Activated T-cell treated with anti-CD3 and anti-CD28 coated beads, Interleukin-2, amount 50 U/mL, for 24 hours (primary cell): ENCODE measurements at places on chromosomes 7 and 10.

DNA sequence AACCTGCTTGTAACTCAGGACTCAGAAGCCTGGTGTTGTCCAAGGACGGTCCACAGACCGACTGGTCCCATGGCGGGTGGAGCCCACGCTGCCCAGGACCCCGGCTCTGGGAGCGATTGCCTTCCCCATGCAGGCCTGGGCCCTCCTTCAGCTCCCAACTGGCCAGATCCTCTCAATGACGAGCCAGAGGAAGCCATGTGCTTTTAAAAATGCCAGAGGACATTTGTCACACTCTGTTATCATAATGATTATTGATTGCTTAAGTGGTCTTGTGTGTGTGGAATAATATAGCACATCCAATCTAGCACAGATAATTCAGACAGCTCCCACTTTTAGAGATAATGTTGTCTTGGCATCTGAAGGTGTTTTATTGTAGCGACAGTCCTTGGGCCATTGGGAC is 22.6 kb upstream of the OGDHL start:
- no peak for DNase-seq

DNA sequence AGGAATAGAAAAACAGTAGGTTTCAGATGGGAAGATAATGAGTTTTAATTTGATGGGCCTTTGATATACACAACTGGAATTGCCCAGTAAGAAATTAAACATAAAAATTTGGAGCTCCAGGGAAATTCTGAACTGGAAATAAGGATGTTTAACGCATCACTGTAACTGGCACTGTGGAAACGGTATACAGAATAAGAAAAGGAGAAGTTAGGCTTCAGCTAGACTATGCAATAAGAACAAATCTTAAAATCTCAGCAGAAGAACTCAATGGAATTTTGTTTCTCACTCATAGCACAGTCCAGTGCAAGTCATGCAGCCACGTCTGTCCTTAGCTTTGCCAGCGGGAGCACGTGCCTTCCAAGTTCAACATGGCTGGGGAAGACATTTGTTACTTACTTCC is 52.9 kb upstream of the FGL2 start:
- DNase-seq, result no peak

- no peak for DNase-seq
These were observed 339.1 kb downstream of the ATRNL1 start for GRCh38 chr10:115432188-115432819.

DNA sequence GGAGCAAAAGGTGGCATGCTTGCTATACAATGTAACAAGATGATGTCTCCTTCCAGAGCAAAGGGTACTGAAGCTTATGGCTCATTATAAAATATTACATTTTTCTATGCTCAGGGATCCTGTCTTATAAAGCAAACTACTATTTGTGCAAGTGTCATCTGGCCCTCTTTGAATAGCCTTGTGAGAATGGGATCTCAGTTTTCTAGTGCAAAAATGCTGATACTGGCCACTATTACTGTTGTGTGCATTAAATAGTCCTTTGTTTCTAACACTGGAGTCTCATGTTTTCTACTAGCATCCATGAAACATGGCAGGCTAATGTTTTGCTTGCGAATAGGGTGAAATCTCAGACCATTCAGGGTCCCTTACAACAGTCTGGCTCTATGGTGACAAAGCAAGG is 823.0 kb downstream of the REEP3 start:
- DNase-seq, result no peak

DNA sequence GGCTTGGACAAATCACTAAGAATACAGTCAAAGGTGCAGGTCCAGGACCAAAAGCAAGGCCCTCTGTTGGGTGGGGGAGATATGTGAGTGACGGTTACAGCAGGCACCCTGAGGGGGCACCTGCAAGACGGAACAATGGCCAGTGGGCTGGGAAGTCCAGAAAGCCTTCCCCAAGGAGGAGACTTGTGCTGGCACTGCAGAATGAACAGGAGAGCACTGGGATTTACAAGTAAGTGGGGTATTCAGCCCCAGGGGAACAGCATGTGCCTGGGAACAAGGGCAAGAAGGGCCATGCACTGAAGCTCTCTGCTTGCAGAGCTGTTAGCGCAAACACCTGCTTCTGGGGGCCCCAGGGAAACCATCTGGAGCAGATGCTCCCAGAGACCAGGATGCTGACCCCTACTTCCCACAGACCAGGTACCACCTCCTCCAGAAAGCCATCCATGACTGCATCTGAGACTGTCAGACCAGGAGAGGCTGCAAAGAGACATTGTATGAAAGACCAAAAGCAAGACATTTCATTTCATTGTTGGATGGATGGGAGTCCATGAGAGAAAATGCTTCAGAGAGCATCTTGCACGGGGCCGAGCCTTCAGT is 24.6 kb upstream of the ZMIZ1 start:
- DNase-seq, result peak; percentile 11

DNA sequence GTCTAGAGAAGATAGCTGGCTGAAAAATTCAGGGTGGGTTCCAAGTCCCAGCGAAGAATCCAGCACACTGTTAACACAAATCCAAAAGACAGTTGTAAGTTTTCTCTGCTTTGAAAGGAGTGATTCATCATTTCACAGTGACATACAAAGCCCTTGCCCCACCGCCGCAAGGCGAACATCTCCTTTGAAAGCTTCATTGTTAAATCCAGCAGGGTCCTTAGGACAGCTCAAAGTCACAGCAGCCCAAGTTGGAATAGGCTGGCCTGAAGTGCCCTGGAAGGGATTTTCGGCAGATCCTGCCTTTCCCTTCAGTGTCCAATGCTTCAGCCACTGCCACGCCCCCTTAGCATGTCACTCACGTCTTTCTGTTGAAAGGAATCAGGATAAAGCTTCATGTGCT is 526.1 kb downstream of the CALN1 start:
- DNase-seq, result no peak

- no peak for DNase-seq
These were observed 68.3 kb upstream of the SMNDC1 start for GRCh38 chr10:110373059-110373458.

GRCh38 chr10:58546722-58547445 is 34.2 kb downstream of the BICC1 start:
- no peak for DNase-seq

DNA sequence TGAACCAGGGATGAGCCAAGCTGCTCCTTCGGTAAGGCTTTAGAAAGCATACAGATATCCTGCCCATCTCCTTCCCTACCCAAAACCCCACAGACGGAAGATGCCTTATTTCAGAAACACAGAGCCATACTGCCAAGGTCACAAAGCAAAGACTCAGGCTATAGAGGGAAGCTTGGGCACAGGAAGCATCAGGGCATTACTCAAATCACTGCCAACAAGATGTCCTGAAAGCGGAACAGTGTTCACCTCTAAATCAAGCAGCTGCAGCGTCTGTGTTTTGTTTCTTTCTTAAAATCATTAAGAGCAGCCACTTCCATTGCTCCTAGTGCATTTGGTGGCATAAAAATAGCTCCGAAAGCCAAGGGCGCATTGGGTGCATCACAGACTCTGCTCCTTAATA is 307.3 kb downstream of the SORCS1 start:
- no peak for DNase-seq

DNA sequence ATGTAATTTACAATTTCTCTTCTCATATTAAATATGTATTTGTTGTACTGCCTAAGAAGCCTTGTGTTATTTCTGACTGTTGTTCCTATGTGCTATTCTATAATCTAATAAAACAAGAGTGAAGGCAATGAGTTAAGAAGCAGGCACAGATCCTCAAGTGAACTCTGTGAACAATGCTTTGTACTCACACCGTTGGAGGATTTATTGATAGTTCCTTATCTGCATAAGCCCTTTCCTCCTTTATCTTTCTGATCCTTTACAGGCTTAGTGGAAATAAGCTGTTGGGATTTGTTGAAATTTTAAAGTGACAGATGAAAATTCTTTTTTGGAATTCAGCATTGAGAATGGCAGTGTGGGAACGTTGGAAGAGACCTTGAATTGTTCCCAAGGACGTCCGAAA is 329.6 kb upstream of the NPVF start:
- no peak for DNase-seq

DNA sequence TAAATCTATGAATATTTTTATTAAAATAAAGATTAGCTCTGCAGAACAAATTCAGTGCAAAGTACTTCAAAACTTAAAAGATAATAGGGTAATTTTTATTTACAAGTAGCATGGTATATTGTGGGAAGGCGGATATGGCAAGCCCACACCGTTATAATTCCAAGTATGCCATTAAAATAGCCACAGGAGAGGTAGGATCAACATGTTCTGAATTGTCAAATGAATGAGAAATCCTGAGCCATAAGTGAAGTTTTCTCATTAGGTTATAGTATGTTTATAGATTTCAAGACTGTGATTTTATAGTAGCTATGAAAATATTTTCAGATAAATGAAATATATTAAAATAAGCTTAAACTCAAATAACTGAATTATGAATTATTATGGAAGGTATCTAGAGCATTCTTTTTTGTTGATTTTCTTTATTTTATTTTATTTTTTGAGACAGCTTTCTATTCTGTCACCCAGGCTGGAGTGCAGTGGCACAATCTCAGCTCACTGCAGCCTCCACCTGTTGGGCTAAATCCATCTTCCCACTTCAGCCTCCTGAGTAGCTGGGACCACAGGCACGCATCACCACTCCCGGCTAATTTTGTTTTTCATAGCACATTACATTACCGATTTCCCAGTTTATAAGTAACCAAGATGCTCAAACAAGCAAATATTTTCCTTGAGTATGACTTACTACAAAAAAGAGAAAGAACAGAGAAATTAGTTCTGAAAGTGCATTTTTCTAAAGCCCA is 956.6 kb downstream of the GATA3 start:
- DNase-seq, result no peak

- no peak for DNase-seq
These were observed 10.5 kb downstream of the CRCP start for GRCh38 chr7:66125052-66125694.

GRCh38 chr7:112897839-112898431 is 107.7 kb upstream of the TMEM168 start:
- DNase-seq, result no peak

DNA sequence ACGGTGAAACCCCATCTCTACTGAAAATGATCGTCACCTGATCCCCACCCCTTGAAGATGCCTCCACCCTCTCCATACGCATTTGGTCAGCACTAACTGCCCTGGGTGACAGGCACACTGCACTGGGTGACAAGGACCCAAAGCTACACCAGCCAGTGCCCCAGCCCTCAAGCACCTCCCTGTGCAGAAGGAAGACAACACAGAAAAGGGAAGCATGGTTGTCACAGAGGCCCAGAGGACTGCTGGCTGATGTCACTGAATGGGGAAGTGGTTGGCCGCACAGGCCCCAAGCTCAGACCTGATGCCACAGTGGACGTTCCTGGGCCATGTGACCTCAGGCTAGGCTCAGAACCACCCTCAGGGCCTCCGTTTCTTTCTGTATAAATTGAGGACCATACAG is 4.2 kb upstream of the PILRA start:
- DNase-seq, result no peak

DNA sequence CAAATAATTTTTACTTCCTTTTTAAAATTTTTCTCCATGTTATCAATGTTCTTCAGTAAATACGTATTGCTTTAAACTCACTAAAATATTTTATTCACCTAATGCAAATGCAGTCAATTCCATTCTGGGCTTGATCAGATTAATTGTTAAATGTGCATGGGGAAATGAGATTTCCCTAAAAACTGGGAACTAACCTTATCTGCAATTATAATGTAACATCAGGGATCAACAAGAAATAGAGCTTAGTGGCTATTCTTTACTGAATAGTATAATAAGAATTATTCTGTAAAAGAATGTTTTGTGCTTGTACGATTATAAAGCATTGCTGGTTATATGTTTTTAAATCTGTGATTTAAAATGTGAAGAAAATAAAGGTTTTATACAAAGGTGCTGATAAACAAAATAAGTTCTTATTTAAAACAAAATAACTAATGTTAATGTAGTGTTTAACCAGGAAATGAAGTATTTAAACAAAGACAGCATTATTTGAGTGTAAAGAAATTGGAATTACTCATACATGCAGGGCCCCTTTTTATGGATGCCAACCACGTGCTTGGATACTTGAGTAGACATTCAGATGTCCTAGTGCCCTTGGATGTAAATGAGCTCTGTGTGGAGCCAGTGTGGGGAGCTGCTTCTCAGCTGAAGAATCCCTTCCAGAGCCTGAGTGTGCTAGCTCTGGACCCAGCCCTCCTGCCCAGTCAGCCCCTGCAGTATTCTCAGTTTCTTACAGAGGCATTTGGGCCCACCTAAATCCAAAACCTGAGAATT is 84.2 kb downstream of the REEP3 start:
- no peak for DNase-seq

- peak; percentile 44 for DNase-seq
These were observed 1.3 kb upstream of the FZD8 start for GRCh38 chr10:35643151-35644049.

GRCh38 chr7:1121476-1121875 is 33.6 kb downstream of the GPER1 start:
- no peak for DNase-seq

- DNase-seq, result no peak
These were observed 111.9 kb upstream of the RHEB start for GRCh38 chr7:151631570-151631952.

GRCh38 chr7:99004781-99005500 is 126.6 kb downstream of the TRRAP start:
- no peak for DNase-seq

- DNase-seq, result no peak
These were observed 94.0 kb upstream of the LANCL2 start for GRCh38 chr7:55271069-55271626.

DNA sequence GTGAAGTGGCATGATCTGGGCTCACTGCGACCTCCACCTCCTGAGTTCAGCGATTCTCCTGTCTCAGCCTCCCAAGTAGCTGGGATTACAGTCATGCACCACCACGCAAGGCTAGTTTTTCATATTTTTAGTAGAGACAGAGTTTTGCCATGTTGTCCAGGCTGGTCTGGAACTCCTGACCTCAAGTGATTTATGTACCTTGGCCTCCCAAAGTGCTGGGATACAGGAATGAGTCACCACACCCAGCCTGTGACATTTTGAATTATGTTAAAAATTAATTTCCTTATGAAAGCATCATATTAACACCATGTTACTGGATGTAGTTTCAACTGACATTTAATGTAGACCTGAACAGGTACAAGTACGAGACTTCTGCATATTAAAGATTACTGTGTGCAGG is 24.3 kb downstream of the ABCB4 start:
- no peak for DNase-seq

DNA sequence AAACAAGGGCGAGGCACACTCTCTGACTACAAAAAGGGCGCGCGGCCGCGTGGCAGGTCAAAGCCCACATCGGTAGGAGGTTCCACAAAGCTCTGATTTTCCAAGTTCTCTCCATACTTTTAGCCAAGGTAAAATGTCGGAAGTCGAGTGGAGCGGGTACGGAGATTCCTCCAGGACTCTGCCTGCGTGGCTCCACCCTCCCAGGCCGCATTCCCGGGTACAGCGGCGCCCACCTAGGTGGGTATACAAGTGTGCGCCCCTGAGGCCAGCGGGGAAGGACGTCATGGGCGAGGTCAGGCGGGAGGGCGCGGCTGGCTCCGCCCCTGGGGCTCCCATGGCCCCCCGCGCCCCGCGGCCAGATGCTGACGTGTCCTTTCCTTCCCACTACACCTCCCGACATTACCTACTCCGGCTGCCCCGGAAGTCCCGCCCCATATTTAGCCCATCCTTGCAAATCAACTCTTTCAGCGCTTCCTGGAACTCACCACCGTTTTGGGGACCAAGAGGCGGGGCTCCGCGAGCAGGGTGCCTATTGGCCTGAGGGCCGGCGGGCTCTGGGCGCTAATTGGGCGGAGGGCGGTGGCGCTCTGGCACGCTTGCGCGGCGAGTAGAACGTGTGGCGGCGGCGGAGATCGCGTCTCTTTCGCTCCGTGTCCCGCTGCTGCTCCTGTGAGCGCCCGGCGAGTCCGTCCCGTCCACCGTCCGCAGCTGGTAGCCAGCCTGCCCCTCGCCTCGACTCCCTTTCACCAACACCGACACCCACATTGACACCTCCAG is at the start of gene SND1:
SND1 (plus strand) TSS at position 639 of the 777 bp plus-strand sequence. CDS start 180 bp downstream, outside the sequence.
- DNase-seq, result peak; percentile 98

GRCh38 chr7:45689011-45689796 is 115.0 kb downstream of the ADCY1 start:
- DNase-seq, result no peak
